ENCODE measurements at places on chromosomes 4 and X.

GRCh38 chrX:43840265-43840664 lies 42.0 kb downstream of the MAOB start:
- no peak for DNase-seq

- no peak for DNase-seq
These were observed 161.4 kb upstream of the FAM9B start for GRCh38 chrX:9195199-9195880.

- DNase-seq, result no peak
These were observed 10.7 kb upstream of the XPNPEP2 start for GRCh38 chrX:129728061-129728460.

- no peak for DNase-seq
These were observed 59.6 kb downstream of the NFKB1 start for GRCh38 chr4:102560571-102561341.

DNA sequence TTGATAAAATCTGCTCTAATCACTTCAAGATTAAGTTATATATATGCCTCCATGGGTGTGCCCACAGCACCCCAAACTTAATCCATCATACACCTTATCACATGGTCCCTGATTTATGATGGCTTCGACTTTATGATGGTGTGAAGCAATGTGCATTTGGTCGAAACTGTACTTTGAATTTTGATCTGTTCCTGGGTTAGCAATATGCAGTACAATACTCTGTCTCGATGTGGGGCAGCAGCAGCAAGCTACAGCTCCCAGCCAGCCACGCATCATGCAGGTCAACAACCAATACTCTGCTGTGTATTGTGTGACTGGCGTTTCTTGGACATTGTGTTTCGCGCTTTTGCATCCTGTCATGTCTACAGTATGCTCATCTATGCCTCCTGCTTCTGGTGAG lies 62.6 kb downstream of the MCUB start:
- DNase-seq, result no peak

DNA sequence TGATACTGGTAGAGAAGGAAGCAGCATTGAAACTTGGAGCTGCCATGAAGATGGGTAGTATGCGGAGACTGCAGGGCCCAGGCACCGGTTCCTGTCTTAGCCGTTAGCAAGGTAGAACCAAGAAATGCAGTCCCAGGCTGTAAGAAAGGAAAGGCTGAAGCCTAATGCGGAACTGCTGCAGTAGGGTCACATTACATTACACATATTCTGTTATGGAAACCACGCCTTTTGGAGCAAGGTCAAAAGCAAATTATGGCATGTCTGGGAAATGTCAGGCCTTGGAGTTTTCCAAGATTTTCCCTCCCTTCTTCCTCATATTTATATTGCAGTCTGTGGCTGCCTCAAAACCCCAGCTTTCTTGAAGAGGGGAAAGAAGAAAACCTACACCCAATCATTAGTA lies 204.8 kb upstream of the RASGEF1B start:
- DNase-seq, result no peak

DNA sequence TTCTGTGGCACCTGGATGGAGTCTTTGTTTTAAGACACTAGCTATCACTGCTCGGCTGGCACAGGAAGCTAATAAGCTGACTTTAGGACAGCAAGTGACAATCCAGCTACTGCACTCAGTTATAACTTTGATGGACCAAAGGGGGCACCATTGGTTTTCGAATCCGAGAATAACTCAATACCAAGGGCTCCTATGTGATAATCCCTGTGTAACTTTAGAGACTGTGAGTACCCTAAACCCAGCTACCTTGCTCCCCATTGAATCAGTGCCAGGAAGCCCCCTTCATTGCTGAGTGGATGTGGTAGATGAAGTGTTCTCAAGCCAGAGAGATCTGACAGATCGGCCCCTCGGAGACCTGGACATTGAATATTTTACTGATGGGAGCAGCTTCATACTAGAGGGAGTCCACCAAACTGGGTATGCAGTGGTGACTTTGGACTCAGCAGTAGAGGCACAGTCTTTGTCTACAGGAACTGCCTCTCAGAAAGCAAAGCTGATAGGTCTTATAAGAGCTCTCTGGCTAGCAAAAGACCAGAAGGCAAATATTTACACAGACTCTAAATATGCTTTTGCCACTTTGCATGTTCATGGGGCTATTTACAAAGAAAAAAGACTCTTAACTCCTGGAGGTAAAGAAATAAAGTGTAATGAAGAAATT lies 35.5 kb upstream of the UGT2B7 start:
- DNase-seq, result no peak

GRCh38 chr4:81148576-81148975 lies 66.4 kb downstream of the PRKG2 start:
- no peak for DNase-seq

DNA sequence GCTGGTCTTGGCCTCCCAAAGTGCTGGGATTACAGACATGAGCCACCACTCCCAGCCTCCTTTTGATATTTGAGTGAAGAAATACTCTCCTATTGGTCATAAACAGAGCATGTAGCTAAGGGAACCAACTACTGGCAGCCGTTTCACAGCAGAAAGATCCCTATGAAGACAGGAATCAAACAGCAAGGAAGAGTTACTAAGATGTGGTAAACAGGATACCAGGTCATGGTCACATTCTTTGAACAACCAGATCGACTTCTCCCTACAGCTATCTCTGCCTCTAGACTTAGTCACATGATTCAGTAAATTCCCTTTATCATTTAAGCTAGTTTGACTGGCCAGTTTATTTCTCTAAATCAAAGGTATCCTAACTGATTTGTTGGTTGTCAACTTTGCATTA lies 9.0 kb upstream of the HNRNPD start:
- no peak for DNase-seq

DNA sequence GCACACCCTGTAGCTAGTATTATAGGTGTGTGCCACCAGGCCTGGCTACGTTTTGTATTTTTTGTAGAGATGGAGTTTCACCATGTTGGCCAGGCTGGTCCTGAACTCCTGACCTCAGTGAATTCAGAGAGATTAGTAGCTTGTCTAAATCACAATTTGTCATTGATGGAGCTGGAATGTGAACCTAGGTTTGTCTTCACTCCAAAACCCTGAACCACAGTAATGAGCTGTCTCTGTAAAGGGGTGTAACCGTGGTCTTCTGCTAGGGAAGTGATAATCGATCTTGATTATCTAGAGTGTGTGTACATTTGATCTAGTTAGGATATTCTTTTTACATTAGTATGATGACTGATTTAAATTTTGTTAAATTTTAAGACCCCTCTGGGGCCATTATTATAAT lies 8.3 kb downstream of the ARHGAP10 start:
- no peak for DNase-seq

DNA sequence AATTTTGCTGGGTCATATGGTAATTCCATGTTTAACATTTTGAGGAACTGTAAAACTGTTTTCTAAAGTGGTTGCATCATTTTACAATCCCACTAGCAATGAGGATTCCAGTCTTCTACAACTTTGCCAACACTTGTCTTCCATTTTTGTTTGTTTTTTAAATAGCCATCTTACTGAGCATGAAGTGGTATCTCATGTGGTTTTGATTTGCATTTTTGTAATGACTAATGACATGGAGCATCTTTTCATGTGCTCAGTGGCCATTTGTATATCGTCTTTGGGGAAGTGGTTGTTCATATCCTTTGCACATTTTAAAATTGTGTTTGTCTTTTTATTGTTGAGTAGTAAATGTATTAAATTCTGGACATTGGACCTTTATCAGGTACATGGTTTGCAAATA lies 94.7 kb downstream of the TMEM131L start:
- no peak for DNase-seq

DNA sequence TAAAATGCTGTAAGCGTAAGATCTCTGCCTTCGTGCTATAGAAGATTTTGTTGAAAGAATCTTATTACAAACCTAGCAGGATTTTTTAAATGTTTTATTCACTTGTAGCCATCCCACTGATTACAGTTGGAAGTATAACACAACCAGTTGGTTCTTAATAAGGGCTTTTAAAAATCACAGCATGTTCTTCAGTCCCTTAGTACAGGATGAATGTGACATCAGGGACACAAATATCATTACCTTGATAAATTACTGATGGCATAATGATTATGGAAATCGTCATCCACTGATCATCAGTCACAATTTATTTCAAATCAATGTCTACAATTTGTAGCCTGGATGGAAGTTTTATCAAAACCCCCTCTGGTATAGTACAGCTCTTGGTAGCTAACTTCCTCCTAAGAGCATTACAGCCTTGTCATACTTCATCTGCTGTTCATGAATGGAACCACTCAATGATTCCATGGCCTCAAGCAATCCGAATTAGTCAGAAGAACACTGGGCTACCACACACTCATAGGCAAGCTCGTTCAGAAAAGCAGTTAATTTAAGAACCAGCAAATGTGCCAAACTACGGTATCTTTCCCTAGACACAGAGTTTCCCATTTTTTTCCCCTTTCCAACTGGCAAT lies 389.2 kb upstream of the TENM3 start:
- DNase-seq, result no peak

- no peak for DNase-seq
These were observed 28.6 kb upstream of the NSG1 start for GRCh38 chr4:4358093-4358854.

- DNase-seq, result no peak
These were observed 61.0 kb downstream of the ENOPH1 start for GRCh38 chr4:82491251-82491960.

DNA sequence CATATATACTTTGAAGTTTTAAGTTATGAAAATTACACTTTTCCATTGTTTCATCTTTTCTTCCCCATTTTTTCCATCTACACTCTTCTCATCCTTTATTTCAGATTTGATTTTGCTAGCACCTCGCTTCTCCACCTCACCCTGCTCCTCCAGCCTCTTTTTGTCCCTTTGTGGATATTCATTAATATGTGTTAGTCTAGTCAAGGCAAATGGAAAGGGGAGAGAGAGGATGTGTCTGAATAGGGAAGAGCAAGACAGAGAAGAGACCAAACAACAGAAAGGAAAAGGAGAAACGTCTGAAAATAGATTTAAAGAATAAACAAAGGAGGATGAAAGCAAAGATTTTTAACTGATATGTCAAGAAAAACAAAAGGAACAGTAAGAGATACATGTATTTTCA lies 24.1 kb downstream of the GPM6A start:
- DNase-seq, result no peak

GRCh38 chrX:50888884-50889283 lies 21.7 kb upstream of the BMP15 start:
- DNase-seq, result no peak

GRCh38 chr4:111228874-111229273 lies 606.0 kb upstream of the PITX2 start:
- DNase-seq, result no peak

GRCh38 chrX:133473451-133473850 lies 58.2 kb upstream of the GPC4 start:
- no peak for DNase-seq

DNA sequence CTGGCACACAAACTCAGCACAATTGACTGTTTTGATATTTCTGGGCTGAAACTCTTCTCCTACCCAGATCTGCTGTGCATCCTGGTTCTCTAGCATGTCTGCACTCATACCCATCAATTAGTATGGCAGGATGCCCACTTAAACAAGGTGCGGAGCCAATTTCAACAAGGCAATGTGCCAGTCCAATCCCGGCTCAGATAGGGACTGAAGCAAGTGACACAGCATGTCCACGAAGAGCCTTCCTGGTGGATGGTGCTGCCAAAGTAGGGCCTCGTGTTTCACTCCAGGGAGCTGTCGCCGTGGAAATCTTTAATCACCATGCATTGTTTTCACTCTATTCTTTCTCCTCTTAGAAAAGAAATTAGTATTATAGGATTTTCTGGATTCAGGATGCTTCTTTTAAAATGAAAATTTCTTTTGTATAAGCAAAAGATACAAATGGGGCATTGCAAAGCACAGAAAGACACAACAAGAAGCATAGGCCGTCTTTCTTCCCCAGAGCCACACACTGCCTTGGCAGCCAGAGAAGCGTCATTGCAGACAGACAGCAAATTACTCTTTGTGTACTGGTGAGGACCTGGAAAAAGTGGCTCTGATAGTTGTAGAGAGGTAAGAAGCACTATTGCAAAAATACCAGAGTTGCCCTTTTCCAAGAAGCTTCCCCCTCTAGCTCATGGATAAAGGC lies 40.6 kb upstream of the LSM6 start:
- DNase-seq, result no peak

- DNase-seq, result no peak
These were observed 236.1 kb downstream of the OPHN1 start for GRCh38 chrX:68196939-68197791.

DNA sequence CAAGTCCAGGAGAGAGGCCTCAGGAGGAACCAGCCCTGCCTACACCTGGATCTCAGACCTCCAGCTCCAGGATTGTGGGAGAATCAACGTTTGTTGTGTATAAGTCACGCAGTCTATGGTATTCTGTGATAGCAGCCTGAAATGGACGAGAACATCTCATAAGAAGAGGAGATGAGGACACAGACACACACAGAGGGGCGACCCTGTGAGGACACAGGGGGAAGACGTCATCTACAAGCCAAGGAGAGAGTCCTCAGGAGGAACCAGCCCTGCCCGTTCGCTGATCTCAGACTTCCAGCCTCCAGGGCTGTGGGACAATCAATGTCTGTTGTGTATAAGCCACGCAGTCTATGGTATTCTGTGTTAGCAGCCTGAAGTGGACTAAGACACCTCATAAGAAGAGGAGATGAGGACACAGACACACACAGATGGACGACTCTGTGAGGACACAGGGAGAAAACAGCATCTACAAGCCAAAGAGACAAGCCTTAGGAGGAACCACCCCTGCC lies 20.3 kb downstream of the P2RY8 start:
- no peak for DNase-seq

GRCh38 chr4:8653326-8654000 lies 60.9 kb downstream of the CPZ start:
- no peak for DNase-seq

DNA sequence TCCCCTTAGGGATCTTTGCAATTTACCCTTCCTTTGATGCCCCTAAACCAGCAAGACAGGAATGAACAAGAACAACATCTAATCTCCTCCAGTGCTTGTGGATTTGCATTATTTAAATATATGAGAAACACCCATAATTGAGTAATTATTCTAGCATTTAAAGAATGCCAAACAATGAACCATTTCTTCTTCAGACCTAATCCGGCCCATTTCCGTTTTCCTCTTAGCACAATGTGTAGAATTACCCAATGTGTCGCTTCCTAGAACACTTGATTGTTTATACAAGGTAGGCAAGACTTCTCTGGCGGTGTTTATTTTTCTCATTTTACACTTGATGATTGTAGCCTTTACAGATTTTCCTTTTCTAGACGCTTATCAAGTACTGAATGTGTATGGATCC lies 43.5 kb downstream of the CLDN34 start:
- no peak for DNase-seq

DNA sequence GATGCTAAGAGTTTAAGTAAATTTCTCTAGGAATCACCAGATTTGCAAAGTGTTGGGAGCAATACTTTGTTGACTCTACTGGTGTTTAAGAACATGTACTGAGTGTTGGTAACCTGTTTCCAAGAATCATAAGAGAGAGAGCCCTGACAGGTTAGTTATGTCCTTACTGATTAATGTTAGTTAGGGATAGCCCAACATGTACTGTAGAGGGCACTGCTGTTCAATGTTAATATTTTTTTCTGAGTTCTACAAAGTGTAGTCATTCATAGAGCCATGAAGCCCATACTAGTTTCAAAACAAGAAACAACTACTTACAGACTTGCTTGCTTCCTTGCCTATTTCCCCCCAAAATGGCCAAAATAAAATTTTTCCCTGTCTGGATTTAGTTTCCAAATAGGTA lies 11.9 kb downstream of the TMPRSS11D start:
- no peak for DNase-seq

GRCh38 chr4:6175426-6175825 lies 24.9 kb downstream of the JAKMIP1 start:
- no peak for DNase-seq
